Mononuclear cell (primary cell): ENCODE measurements at places on chromosomes 2 and 18. TPM values are rescaled to one million over a fixed set of nuclear protein-coding genes. Genes with fewer than 3 reads are reported as not detected.

Gene LRATD1
- total RNA-seq, result under 0.01 TPM

Gene FAM237A
- total RNA-seq, result not detected

Gene NTSR2
- not detected for total RNA-seq

Gene TLX2
- total RNA-seq, result 0.10 TPM

Gene CDH7
- total RNA-seq, result not detected

Gene SCG2
- 0.42 TPM for total RNA-seq

Gene TNS1
- 3.5 TPM for total RNA-seq

Gene RUFY4
- total RNA-seq, result 1.0 TPM

Gene CFAP65
- total RNA-seq, result 0.10 TPM

Gene DSEL
- total RNA-seq, result 1.5 TPM

Gene ATP5MC3
- 58.2 TPM for total RNA-seq

Gene EFEMP1
- total RNA-seq, result 0.42 TPM

Gene TUBA3E
- total RNA-seq, result not detected

Gene COLEC11
- total RNA-seq, result not detected

Gene SNORC
- under 0.01 TPM for total RNA-seq

Gene PRKAG3
- total RNA-seq, result not detected

Gene ANTXR1
- total RNA-seq, result under 0.01 TPM

Gene HOXD11
- total RNA-seq, result not detected

Gene GPAT2
- 1.3 TPM for total RNA-seq

Gene DYNAP
- not detected for total RNA-seq

Gene RFTN2
- total RNA-seq, result under 0.01 TPM

Gene MARCO
- 5.8 TPM for total RNA-seq
